Left renal pelvis (tissue), 4 donors: ENCODE measurements at places on chromosomes 3 and 15.
A peak's percentile ranks its signal among the peaks of the same experiment; 100 is the strongest.

DNA sequence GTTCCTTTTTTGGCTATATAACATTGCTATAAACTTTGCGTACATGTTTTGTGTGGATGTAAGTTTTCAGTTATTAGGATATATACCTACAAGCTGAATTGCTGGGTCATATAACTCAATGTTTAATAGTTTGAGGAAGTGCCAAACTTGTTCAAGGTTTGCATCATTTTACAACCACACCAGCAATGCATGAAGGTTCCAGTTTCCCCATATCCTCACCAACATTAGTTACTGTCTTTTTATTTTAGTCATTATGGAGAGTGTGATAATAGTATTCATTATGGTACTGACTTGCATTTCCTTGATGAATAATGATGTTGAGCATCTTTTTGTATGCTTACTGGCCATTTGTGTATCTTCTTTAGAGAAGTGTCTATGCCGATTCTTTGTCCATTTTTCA is 112.3 kb downstream of the NR1I2 start:
- DNase-seq: no peak

- peak; percentile 1 for DNase-seq
Observed at GRCh38 chr3:141796081-141796888, 33.1 kb downstream of the GRK7 start.

- no peak for DNase-seq
Observed at GRCh38 chr3:153138276-153139210, 23.5 kb upstream of the RAP2B start.

DNA sequence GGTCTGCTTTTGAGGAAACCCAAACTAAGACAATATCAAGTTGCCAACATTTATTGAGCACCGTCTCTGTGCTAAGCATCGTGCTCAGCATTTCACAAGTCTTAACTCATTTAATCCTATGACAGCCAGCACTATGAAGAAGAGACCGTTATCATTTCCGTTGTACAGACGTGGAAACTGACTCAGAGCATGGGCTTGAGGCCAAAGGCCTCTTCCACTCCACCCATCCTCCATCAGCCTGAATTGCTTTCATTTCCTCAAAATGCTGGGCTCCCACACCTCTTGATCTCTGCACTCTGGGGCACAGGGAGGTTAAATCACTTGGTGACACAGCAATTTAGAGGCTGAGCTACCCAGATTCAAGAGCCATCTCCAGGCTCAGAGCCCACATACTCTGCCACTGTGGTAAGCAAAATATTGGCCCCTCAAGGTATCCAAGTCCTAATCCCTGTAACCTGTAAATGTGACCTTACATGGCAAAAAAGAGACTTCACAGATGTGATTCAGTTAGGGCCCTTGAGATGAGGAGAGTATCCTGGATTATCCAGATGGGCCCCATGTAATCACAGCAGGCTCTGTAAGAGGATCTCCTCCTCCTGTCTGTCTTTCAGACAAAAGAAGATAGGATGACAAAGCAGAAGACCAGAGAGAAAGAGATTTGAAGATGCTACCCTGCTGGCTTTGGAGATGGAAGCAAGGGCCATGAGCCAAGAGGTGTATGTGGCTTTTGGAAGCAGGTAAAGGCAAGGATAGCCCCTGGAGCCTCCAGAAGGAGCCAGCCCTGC is 24.3 kb upstream of the FLNB start:
- no peak for DNase-seq

DNA sequence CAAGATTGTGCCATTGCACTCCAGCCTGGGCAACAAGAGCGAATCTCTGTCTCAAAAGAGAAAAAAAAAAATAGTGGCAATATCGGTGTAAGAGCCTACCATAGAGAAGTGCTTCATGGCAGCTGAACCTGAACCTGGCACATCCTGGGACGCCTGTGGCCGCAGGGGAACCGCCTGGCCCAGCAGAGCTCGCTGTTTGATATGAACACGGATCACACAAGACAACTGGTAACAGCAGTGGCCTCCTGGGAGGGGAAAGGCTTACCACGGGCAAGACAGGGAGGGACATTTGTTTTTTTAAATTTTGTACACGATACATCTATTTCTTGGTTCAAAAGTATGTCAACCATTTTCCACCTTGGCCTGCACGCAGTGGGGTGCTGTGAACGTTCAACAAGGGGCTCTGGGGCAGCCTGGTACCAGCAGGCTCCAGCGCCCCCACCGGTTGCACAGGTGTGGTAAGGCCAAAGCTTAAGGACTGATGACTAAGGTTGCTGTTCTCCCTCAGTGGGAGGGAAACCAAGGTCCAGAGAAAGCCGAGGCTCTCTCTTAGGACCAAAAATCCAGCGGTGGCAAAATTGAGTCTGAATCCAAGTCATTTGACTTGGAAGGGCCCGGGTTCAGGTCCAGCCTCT is 21.7 kb upstream of the EPHB3 start:
- no peak for DNase-seq

DNA sequence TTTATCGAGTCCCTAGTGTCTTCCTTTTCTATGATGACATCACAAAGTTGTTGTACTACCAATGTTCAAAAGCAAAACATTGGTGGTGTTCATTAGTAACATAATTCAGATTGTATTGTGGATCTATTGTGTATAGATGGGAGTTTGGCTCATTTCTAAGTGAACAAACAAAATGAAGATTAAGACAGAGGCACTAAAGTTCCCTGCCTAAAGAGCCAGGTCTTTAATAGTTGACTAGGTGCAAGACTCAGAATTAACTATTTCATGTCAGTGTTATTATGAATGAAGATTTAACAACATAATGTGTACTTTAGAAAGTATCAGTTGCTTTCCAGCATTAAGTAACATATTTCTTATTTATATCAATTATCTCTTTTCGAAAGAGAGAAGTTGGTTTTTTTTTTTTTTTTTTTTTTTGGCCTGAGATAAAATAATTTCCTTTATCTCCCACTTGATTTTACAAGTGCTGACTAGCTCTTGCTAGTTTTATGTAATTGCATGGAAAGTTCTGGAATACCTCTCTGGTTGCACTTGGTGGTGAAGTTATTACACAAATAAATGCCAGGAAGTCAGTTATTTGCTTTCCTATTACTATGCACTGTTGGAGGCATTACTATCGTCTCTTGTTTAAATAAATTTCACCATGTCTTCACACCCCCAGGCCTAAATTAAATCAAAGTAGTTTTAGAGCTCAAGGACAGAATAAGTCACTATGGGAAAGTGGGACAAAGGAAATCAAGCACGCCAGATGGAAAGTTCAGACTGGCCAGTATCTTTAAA is 48.7 kb downstream of the NAALADL2 start:
- DNase-seq: no peak

- no peak for DNase-seq
Observed at GRCh38 chr15:70451821-70452653, 311.3 kb downstream of the UACA start.

- no peak for DNase-seq
Observed at GRCh38 chr15:84649706-84650105, 4.4 kb downstream of the WDR73 start.

DNA sequence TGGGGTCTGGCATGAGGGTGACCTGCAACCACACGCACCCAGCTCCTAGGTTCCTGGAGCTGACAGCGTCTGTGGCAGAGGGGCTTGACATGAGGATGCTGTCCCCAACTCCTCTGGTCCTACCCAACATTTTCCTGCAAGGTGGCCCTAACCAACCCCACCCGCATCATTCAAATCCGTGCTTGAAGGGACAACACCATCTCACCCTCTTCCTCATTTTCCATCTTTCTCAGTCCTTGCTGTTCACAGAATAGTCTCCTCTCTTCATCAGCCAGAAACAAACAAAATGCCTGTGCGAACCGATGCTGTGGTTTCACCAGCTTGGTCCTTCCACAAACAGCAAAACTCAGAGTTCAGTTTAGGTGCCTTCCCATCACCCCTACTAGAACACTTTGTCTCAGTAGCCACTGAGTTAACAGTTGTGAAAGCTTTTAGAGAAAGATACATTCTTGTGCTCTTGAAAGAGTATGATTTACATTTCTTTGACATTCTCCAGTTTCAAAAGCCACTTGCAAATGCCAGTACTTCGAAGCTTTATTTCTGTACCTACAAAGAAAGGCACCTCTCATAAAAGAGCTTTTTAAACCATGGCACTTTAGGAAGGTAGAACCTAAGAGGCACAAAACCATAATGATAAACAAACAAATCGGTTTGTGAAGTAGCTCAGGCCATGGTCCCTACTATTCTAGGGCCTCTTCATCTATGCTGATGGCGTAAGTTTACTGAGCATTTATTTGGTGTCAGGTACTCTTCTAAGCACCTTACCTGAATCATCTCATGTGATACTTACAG is 360.1 kb downstream of the SHQ1 start:
- DNase-seq: no peak

DNA sequence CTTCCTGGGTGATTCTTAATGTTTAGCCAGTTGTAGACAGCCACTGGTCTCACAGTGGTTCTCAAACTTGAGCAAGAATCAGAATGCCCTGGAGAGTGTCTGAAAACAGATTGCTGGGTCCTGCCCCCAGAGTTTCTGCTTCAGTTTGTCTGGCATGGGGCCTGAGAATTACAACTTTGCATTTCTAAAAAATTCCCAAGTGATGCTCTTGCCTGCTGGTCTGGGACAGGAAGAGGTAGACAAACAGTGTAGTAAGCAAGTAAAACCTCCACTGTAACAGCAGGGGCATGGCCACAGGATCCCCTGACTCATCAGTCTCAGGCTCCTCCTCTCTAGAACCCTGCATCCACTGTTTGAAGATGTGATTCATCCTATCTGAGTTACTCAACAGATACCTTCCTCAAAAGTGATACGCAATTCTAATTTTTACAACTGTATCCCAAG is 36.5 kb downstream of the DZIP1L start:
- no peak for DNase-seq

GRCh38 chr3:45227946-45228345 is 1.9 kb upstream of the TMEM158 start:
- DNase-seq: no peak

GRCh38 chr3:128875556-128876120 is 3.8 kb upstream of the ACAD9 start:
- DNase-seq: no peak

DNA sequence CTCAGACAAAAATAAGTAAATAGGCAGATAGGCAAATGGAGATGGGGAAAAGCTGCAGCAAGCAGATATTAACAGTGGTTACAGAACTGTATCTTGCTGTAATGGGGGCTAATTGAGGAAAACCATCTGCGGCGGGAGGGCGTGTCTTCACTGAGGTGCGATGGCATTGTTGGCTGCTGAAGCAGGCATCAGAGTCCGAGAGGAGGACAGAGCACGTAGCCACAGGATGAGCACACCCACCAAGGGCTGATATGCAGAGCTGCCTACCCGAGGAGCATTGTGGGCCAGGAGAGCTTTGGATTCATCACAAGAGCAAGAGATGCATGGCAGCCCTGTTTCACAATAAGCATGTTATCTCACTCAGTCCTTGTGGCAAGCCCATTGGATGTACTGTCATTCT is 30.4 kb downstream of the CHRNA7 start:
- DNase-seq: no peak

GRCh38 chr3:66693461-66694031 is 192.7 kb upstream of the LRIG1 start:
- DNase-seq: no peak

- DNase-seq: no peak
Observed at GRCh38 chr3:188433521-188434150, 279.7 kb downstream of the LPP start.

DNA sequence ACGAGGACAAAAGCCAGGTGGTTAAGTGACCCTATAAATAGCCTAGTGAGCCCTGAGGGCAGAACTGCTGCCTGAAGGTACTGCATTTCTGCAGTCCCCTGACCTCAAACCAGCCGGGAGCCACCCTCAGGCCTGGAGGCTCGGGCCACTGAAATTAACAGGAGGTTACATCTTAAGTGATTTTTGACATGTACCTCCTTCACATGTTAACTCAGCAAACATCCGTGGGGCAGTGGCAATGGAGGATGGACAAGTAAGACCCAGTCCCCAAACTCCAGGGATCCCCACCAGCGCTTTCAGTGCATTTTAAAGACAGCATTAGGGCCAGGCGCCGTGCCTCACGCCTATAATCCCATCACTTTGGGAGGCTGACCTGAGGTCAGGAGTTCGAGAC is 26.2 kb downstream of the PSTPIP1 start:
- DNase-seq: no peak

GRCh38 chr15:29183071-29183831 is 86.4 kb downstream of the NSMCE3 start:
- DNase-seq: no peak

GRCh38 chr3:11558918-11559815 is 84.5 kb downstream of the VGLL4 start:
- no peak for DNase-seq

GRCh38 chr3:14434498-14435151 is 32.2 kb downstream of the SLC6A6 start:
- DNase-seq: no peak

GRCh38 chr3:52339612-52340011 is 23.5 kb downstream of the DNAH1 start:
- peak; percentile 66 for DNase-seq

DNA sequence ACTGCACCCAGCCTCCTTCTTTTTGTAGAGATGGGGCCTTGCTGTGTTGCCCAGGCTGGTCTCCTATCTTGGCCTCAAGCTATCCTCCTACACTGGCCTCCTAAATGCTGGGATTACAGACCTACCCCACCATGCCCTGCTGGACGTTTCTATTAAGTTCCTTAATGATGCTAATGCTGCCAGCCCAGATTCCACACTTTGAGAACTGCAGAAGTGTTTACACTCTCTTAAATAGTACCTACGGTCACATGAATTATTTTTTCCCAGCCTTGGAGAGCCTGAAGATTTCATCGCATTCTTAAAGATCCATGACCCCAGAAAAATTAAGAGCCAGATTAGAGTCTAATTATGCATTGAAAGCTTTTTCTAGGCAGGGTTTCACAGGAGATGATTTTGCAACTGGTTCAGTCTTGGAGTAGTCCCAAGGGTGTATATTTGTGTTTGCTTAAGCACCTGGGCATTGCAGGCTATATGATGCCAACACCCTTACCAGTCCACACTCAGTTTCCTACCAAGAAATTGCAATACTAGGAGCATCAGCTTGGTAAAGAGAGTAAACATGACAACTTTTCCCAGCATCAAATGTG is 36.6 kb downstream of the TM4SF4 start:
- no peak for DNase-seq

DNA sequence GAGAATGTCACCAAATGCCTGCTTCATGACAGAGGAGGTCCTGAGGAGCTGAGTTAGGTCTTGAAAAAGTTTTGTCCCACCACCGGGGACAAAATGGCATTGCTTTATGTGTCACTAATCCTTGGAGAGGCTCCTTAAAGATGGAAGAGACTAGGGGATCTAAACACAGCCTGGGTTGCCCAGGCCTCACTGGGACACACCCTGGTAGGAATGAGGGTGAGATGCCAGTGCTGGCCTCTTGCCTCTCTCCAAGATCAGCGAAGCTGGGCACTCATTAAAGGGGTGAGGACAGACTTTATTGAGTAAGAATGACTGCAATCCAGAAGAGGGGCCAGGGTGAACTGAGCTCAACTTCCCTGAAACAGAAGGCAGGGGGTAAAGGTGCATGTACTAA is 58.5 kb upstream of the KLF13 start:
- no peak for DNase-seq
